ENCODE measurements at places on chromosomes 2 and 18. TPM values are rescaled to one million over a fixed set of nuclear protein-coding genes. Genes with fewer than 3 reads are reported as not detected.

Gene SLC9A4
- total RNA-seq: 1.2 TPM

Gene CABYR
- 5.8 TPM for total RNA-seq

Gene C1QL2
- 0.48 TPM for total RNA-seq

Gene TSPYL6
- total RNA-seq: 0.24 TPM

Gene FSHR
- total RNA-seq: not detected

Gene TGFA
- 5.8 TPM for total RNA-seq

Gene GCKR
- not detected for total RNA-seq

Gene SKOR2
- 0.48 TPM for total RNA-seq

Gene TMEM17
- 7.0 TPM for total RNA-seq

Gene NDUFS1
- 81.1 TPM for total RNA-seq
